Adipocyte (in vitro differentiated cells): ENCODE measurements at places on chromosomes 4 and X.

- peak; percentile 51 for DNase-seq
These were observed 29.3 kb downstream of the CLCN5 start for GRCh38 chrX:49951524-49952193.

GRCh38 chr4:61312526-61312925, 112.4 kb downstream of the ADGRL3 start:
- peak; percentile 33 for DNase-seq

- no peak for DNase-seq
These were observed 1216.1 kb downstream of the FSTL5 start for GRCh38 chr4:160947653-160948052.

DNA sequence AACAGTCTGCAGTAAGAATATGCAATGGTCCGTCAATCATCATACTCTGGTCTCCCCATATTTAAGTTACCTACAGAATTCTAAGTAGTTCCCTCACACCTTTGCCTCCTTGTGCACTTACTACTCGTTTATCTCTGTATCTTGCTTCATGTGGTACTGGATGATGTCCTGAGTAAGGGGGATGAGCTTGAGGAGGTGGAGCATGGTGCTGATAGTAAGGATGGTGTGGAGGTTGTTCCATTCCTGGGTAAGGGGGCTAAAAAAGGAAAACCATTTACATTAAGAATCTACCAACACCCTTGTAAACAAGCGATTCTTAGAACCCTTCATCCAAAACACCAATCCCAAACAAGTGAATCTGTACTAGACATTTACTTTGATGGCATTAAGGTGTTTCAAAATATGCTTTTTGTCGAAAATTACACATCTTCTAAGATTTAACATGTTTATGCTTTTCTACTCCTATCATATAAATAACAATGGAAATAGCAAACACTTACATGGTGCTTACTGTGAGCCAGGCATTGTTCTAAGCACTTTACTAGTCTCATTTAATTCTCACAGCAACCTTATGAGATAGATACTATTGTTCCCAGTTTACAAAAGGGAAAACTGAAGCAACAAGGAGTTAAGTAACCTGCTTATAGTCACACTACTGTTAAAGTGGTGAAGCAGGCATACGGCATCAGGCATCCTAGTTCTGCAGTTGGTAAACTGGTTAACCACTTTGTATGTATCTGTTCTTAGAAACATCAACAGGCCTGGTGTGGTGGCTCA, 33.5 kb downstream of the YTHDC1 start:
- DNase-seq = no peak

DNA sequence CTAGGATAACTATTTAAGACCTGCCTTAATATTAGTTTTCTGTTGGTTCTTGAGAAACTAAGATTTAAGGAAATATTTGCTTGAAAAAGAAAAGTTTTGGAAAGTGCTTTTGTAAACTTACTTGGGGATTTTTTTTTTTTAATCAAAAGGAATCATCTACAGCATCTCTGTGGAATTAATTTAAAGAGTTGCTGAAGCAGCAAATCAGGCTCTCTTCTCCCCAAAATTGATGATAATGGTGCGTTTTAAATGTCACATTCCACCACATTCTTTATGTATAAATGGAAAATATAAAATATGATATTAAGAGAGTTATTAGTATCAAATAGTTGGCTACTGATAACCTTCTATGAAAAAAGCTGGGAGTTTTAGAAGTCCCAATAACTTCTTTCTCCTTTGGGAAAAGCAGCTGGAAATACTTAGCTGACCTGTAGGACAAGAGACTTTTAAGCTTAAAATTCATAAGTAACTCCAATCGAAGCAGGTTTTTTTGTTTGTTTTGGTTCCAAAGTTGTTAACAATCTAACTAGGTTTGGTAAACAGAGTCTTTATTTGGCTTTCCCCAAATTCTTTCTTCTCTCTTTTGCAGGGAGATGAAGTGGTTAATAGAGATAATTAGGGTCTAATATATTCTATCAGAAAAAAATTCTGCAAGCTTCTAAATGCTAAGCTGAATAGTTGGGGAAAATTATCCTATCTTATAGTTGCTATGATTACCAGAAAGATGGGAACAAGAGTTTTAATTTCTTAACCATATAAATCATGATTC, 4.4 kb downstream of the KLF3 start:
- DNase-seq = no peak

DNA sequence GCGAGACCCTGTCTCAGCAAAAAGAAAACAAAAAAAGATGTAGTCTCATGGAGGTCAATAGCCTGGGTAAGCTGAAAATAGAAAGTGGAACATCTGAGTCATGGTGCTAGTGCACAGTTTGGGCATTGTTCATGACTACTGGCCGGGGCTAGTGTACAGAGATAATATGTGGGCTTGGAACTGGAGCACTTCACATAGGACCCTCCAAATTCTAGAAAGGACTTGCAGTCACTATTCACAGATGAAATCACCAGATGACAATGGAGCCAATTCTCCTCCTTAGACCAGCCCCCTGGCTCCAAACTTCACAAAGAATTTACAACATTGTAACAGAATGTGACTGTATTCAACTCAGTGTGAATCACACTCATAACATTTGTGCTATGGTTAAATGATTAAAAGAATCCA, 367.8 kb upstream of the SLC7A11 start:
- peak; percentile 72 for DNase-seq

GRCh38 chr4:73408181-73408867, 4.2 kb downstream of the ALB start:
- peak; percentile 0 for DNase-seq

DNA sequence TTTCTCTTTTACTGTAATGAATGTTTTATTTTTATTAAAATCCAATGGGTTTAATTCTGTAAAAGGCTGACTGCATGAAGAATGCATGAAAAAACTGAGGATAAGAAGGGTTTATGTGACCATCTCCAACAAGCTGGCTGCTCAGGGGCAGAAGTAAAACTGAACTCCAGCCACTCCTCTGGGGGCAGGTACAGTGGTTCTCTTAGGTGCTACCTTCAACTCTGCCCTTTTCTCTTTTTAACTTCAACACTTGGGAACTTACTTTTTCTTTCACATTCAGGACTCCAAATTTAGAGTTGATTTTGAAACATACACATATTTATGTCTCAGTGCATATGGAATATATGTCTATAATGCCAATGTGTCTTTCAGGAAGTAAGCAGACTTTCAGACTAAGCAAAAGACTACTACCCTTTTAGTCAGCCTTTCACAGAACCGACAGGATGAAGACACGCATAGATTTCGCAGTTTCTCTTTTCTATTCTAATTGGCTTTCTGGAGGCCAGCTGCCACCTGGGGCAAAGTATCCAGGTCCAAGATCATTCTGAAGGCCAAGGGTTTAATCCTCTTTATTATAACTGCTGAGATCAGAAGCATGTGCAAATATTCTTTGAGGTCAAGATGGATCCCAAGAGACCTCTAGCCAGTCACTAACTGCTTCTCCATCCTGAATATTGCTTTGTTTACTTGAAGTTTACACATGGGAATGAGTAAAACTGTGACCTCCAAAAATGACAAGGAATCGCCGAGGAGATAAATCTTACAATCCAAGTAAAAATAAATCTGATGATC, 30.7 kb downstream of the HS3ST1 start:
- DNase-seq = no peak

DNA sequence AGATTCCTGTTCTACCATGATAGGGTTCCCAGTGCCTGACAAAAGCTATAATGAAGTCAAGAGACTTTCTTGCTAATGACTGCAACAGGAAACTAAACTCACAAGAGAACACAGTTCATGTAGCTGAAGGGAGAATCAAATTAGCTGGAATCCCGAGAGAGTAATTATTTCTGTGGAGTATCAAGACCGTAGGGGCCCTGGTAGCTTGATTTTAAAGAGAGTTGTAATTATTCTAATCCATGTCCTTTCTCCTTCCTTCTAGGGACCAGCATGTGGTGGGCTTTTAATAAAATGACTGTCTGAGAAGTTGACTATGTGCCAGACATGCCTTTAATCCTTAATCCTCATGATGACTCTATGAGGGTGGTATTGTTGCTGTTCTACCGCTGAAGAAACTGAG, 1.7 kb upstream of the TRPC5OS start:
- DNase-seq = no peak

DNA sequence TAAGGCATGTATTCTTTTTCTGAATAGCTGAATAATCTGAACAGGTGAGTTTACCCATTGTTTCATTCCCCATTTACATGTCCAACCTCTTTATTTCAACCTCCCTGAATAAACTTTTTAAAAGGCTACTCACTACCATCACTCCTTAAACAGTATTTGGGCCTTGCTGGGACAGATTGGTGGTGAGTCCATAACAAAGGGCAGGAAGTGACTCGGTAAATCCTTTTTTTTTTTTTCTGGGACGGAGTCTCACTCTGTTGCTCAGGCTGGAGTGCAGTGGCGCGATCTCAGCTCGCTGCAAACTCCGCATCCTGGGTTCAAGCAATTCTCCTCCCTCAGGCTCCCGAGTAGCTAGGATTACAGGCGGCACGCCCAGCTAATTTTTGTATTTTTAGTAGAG, 23.4 kb upstream of the SEC24B start:
- DNase-seq = no peak

DNA sequence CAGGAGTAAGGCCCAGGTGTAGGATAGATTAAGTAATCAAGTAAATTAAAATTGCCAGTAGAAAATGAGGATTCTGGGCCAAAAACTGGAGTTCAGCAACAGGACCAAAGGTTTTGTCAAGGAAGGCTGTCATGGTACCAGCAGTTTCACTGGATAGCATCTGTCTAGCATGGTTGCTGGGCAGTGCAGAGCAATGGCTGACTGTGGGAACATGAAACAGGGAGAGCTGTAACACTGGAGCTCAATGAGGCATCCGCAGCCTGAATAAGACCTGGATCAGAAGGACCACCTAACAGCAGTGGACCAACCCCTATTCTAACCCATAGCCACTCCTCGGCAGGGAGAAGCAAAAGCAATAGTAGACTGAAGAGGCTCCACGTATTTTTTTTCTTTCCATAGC, 132.4 kb downstream of the ATOH1 start:
- DNase-seq = no peak

GRCh38 chr4:3877236-3877635, 111.1 kb downstream of the ADRA2C start:
- no peak for DNase-seq
